ENCODE measurements at places on chromosomes 6 and 20. TPM values are rescaled to one million over a fixed set of nuclear protein-coding genes. Genes with fewer than 3 reads are reported as not detected.

SLC35F1 gene
- total RNA-seq: under 0.01 TPM

GSTA3 gene
- not detected for total RNA-seq

LTB gene
- total RNA-seq: not detected

NFATC2 gene
- 4.7 TPM for total RNA-seq

SIRPB1 gene
- total RNA-seq: 2.2 TPM

WDR46 gene
- 93.1 TPM for total RNA-seq

FOXF2 gene
- 4.6 TPM for total RNA-seq

SPTLC3 gene
- total RNA-seq: 2.4 TPM

SLC12A5 gene
- total RNA-seq: under 0.01 TPM

ESR1 gene
- total RNA-seq: 1.0 TPM
